Smooth muscle cell of the brain vasculature (primary cell): ENCODE measurements at places on chromosomes 13 and 19.

GRCh38 chr13:109148243-109148642 is 518.8 kb downstream of the MYO16 start:
- no peak for DNase-seq

DNA sequence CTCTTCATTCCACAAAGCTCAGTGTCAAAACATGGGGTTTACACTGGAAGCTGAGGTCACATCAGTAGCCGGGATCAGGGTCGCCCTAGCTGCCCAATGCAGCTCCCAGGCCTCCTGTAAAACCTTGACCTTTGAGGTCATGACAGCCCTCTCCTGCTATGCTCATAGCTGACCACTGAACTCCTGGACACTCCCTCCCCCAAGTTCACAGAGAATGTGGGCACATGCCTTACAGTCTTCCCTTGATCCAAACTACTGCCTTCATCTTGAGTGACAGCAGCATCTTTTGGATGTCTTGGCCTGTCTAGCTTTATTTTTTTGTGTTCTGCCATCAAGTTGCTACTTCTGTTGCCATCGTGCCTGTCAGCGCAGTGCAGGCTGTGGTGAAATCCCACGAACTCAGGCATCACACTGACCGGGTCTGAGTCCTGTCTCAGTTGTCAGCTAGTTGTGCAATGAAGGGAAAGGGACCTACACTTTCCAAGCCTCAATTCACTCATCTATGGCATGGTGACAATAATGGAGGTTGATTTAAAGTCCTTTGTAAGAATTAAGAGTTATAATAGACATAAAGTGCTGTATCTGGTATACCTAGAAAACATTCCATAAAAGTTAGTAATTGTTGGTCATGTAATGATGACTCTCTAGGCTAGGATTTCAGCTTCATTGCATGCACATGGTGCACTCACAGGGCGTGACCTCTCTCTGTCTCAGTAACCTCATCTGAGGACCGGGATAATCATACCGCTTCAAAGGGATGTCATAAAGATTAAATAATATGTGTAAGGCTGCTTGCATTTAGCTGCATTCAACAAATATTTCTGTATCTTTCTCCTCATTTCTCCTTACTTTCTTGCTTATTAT is 16.4 kb upstream of the ALOX5AP start:
- DNase-seq, result no peak

DNA sequence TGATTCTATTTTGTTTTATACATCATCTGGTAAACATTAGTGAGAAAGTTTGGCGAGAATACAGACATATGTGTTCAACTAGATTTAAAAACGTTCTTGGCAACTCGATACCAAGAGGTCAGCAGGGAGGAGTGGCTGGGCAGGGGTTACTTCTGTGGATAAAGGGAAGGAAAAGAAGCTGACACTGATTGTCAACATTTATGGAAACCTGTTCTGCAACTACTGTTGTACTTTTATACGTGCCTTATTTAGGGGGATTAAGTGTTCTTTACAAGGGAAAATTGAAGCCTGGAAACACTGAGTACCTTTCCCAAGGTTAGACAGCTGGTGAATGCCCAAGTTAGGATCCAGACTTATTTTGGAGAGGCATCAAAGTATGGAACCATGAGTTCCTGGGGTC is 65.0 kb downstream of the MTUS2 start:
- no peak for DNase-seq

- no peak for DNase-seq
These were observed 154.0 kb downstream of the RGCC start for GRCh38 chr13:41611385-41611784.

DNA sequence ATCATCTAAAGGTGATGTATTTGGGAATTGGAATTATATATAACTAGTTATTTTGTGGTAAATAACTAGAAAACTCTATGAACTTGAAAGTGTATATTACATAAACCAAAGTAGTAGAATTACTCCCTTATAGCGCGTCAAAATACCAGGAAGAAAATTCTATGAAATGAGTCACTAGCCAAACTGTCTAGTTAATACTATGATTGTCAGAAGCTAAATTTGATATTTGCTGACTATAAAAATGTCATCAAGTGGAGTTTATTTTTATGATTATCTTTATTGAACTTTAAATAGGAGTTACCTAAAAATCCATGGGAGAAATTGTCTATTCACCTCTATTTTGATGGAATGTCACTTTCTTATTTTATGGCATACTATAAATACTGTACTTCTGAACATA is 100.6 kb downstream of the RNF17 start:
- DNase-seq, result no peak

DNA sequence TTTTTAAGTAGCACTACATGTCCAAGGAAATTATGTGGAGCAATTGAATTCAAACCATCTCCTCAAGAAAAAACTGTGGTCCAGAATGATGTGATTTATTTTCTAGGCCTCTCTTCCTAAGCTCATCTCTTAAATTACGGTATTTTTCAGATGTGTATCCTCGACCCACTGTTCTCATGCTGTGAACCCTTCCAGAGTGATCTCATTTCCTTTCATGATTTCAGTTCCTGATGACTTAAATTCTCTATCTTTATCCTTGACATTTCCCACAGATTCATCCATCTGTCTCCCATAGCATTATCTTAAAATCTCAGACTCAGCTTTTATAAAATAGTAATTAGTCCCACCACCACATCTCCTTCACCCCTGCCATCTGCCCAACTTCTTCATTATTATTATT is 117.6 kb upstream of the SPRY2 start:
- DNase-seq, result no peak

DNA sequence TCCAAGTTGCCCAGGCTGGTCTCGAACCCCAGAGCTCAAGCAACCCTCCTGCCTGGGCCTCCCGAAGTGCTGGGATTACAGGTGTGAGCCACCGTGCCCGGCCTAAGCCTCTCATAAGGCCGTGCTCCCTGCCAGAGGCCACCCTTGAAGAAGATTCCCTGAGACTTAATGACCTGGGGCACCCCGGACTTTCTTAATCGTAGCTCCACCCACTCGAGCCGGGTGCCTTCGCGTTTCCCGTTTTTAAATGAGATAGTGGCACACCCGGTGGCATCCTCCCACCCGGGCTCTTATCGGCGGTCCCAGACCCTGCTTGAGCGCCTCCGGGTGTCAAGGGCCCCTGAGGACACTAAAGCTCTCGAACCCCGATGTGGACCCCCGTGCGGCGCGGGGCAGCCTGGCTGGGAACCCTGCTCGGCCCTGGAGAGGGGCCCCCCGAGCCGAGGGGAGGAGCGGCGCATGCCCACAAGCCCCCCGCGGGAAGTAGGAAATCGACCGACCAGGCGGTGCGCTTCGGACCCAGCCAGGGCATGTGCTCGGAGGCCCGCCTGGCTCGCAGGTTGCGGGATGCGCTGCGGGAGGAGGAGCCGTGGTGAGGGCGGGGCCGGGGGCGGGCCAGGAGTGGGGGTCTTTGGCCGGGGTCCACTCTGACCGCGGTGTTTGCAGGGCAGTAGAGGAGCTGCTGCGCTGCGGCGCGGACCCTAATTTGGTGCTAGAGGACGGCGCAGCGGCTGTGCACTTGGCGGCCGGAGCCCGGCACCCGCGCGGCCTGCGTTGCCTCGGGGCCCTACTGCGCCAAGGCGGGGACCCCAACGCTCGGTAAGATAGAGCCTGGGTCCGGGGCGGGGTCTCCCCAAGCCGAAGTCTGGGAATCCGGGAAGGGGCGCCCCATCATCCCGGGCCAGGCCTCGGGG is at the start of gene ANKLE1:
ANKLE1 (plus strand) TSS at position 511 of the 914 bp plus-strand sequence; CDS start at position 531, 20 bp downstream.
- no peak for DNase-seq

DNA sequence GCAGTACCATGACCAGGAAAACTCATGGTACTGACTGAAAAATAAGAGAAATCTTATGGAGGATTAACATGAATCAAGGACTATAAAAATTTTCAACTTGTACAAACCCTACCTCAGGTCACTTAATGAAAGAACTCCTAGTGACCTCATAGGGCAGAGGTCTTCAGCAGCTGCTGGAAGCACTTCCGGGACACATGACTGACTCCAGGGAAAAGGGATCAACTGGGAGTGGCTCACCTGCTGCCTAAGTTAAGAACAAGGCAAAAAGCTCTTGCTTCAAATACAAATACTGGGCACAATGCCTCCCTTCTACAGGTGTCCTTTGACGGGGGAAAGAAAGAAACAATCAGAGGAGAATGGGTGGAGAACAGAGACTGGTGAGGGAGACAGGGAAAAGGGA is 18.6 kb downstream of the DOCK9 start:
- no peak for DNase-seq

DNA sequence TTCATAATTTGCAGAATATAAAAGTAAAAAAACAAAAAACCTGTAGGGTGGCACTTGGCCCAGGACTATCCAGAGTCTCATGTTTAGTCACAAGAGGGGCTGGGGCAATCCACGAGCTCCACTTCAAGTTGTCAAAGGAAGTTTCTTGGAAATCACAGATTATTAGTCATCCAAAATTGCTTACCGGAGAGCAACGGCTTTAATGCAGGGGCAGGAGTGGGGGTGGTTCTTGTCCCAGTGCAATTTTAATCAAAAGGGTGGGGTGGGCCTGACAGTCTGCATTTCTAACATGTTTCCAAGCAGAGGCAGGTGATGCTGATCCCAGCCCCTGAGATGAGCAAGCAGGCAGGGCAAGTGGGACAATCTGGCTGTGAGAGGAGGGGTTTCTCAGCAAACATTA is 233.9 kb downstream of the ABCC4 start:
- no peak for DNase-seq

- DNase-seq, result no peak
These were observed 152.8 kb upstream of the IRS2 start for GRCh38 chr13:109939180-109939579.

- DNase-seq, result no peak
These were observed 172.3 kb downstream of the DIAPH3 start for GRCh38 chr13:59991395-59991794.

- no peak for DNase-seq
These were observed 17.5 kb downstream of the CLDN10 start for GRCh38 chr13:95570016-95570415.

- DNase-seq, result no peak
These were observed 39.1 kb upstream of the EEF1AKMT1 start for GRCh38 chr13:20812890-20813289.

DNA sequence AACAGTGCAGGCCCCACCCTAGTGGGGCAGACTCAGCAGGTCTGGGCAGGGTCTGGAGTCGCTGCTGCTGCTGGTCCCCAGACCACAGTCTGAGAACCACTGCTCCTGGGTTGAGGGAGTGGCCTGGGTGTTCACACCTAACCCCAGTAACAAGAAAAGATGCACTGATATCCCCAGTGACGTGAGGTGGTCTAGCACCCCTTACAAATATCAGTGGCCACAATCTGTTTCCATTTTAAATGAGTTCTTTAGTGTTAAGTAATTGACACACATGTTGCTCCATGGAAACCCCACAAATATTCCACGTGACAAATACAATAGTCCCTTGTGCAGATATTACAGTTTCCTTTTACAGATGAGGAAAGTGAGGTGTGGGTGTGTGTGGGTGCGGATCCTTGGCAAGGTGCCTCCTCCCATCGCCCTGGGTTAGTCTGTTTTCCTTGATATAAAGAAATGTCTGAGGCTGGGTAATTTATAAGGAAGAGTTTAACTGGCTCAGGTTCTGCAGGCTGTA is 96.3 kb upstream of the GPR183 start:
- no peak for DNase-seq

GRCh38 chr19:33438987-33439781 is 65.7 kb downstream of the CEBPG start:
- no peak for DNase-seq

DNA sequence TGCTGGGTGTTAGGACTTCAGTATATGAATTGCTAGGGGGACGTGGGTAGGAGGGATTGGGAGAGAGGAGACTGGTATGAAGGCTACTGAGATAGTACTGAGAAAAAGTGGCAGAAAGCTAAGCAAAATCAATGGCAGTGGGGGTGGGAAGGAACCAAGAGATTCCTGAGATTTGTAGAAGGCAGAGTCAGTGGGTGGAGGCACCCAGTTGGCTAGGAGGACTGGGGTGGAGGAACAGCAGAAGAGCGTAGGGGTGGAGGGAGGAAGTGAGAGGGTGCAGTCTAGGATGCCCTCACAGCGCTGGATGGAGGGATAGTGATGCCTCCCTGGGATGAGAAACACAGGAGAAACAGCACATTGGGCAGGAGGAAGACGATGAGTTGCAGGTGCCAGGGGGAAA is 5.6 kb upstream of the MEDAG start:
- DNase-seq, result no peak

DNA sequence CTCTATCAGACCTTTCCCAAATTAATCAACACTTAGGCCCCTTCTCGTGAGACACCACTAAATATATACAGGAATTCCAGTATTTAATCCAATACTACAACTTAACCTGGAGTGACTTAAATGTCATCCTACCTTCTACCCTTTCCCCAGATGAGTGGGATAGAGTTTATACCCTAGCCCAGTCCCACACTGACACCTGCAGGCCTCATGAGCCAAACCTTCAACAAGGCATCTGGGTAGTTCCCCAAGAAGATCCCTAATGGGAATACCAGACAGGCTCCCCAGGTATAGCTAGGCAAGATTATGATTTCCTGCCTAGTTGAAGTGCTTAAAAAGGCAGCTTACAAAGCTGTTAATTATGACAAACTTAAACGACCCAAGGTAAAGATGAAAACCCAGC is 15.9 kb downstream of the ZNF83 start:
- DNase-seq, result no peak

DNA sequence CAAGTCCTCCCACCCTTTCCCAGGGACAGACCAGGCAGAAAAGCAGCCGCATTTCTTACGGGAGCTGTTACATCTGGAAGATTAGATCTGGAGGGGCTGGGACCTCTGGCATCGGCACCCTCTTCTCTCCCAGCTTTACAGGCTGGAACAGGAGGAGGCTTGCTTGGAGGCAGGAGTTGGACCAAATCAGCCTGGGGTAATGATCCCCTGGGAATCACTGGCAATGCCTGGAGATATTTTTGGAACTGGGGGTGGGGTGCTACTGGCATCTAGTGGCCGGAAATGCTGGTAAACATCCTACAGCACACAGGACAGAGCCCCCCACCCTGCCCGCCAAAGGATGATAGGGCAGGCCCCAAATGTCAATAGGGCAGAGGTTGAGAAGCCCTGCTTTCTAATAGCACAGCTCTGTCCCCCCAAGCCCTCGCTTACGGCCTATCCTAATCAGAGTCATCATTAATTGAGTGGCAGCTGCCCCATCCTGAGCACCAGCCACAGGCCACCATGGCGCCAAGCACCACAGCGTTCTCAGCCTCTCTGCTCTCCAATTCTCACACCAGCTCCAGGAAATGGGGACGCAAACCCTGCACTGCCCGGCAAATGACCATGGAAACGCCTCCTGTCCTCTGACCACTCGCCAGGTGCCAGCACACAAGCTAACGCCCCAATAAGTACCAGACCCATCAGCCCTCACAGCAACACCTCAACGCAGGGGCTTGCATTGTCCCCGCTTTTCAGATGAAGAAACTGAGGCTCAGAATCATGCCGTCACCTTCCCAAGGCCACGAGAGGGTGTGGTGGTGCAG is 20.6 kb downstream of the LRRC4B start:
- no peak for DNase-seq

- DNase-seq, result no peak
These were observed 50.4 kb downstream of the TEX29 start for GRCh38 chr13:111370570-111371535.

DNA sequence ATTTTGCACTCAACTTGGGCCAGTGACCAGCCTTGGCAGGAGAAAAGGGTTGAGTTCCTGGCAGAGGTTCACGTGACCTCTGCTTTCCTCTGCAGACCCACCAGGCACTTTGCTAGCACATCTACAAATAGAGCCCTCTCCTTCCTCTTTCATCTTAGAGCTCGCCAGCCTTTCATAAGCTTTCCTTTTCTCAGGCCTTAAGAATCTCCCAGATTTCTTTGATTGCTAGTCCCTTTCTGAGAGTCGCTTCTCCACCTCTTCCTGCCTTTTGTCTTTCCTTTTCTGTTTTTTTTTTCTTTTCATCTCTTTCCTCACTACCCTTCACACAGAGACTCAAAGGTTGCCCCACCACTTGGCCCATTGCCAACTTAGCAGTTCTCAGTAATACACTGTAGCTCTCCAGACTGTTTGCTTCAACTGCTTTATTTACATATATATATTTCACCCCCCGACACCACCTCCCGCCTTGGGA is 375.7 kb upstream of the SPRY2 start:
- DNase-seq, result peak; percentile 65
